ENCODE measurements at places on chromosomes 16 and 17.

DNA sequence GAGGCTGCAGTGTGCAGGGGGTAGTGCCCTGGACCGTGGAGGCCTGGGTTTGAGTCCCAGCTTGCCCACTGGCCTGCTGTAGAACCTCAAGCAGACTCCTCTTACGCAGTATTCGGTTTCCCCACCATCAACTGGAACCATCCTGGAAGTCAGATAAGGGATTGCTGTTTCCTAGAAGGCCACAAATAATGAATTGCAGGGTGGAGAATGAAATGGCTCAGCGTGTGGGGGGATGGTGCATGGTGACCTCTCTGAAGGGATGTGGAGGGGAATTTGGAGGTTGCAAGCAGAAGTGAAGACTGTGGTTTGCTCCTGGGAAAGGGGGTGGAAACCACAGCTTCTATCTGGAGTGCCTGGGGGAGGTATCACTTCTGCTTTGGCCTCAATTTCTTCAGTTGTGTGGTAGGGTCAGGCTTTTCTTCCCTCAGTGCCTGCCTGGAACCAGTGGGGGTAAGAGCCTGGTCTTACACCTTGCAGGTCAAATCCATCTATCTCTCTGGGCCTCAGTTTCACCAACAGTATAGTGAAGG lies 1.7 kb downstream of the ADGRG5 start:
- no peak for DNase-seq

- DNase-seq: peak; percentile 48
Measured at GRCh38 chr16:80804056-80804525, 307 bp downstream of the CDYL2 start.

DNA sequence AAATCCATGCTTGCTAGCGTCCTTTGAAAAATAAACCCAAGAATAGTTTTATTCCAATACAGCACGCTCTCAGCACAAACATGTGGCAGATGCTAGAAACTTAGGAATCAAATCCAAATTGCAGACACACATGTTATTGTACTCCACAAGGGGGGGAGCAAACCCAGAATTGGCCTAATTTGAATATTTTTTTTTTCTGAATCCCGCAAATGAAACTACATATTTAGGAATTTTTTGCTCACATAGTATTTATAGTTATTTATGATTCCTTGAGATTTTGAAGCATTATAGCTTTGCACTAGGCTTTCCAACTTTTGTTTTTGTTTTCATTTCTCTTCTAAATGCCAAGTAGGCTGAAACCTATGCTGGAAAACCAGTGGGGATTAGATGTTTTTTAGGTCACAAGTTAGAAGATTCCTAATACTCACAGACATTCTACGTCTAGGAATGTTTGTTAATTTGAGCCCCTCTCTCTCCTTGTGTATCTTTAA lies 59.3 kb upstream of the CDH11 start:
- DNase-seq: no peak

DNA sequence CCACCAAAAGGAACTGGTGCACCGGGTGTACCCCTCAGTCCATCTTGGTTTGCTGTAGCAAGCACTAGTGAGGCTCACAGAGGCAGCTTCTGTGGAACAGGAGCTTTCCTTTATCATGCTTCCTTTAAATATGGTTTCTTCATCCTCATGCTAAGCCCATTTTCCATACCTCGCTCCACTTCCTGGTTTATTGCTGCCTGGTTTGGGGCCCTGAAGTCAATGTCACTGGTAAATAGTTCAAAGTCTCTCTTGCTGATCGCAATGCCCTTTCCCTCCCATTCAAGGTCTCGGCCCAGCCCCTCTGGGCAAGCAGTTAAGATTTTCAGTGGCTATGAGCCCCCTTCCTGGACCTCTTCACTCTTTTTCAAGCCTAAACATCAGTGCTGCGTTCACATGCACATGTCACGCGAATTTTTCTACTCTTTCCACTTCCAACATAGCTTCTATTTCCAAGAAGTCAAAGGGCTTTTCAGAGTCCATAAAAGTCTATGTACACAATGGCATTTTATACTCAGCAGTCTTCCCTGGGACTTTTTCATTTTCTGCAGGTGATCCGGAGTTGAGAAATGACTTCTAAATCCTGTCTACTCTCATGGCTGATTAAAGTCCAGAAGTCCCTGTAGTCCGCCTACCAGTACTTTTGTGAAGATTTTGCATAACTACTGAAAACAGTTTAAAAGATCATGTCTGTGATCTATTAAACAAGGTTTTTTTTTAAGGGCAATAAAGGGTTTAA lies 323.8 kb upstream of the ZFHX3 start:
- DNase-seq: no peak

DNA sequence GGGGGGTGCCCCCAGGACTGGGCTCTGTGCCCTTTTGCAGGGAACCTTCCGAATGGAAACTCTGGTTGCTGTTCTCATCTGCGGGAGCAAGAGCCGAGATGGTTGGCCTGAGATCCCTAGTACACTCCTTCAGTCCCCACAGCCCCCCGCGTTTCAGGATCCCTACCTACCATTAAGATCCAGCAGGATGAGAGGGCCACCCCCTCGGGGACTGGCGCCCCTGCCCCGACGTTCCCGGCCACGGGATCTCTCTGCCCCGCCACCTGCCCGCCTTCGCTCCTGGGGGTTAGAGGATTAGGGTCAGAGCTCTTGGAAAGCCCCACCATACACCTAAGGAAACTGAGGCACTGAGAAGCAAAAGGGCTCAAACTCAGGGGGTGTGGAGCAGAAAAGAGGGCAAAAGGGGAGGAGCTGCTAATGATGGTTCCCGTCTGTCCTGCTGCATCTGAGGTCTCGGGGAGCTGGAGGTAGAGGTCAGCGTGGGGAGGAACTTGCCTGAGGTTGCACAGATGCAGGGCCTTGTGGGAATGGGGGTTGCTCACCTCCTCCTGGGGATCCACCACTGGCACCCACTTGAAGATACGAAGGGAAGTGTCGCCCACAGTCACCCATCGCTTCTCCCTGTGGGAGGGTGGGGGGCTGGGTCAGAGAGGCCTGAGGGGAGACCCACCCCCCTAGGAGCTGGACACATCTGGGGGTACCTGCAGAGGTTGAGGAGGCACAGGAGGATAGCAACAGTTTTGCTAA lies 1.0 kb downstream of the BCL7C start:
- DNase-seq: no peak

GRCh38 chr16:85603203-85603755 lies 9.8 kb upstream of the GSE1 start:
- DNase-seq: no peak

DNA sequence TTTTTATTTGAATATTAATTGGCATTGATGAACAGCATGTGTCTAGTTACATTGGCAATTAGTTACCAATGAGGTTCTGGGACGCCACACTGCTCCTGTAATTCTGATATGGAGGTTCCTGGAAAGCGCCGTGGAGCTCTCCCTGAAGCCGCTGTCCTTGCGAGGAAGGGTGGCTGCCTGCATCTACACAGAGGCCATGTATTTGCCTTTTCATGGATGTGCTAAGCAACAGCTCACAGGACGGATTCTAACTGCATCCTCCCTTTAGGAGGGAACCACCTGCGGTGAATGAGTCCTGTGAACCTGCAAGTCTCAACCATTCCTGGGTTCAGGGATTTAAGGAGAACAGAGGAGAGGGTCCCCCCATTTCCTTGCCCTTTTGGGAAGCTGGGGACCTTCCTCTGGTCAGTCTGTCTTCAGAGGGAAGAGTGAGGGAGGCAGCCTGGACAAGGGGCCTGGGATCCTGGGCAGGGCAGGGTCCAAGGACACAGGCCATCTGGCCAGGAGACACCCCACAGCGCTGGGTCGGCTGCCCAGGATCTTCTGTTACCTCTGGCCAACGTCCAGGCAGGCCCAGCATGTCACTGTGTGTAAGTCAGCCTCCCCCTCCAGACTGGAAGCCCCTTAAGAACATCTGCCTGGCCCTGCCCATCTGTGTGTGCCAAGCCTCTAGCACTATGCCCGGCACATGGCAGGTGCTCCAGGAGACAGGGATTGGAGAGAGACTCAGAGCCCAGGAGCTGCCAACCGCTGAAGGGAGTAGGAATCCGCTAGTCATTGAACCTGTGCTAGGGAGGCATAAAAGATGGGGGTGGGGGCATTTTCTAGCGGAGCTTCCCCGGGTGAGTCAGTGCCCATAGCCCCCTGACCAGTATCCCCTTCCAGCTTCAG lies 314.1 kb upstream of the TNRC6C start:
- no peak for DNase-seq

DNA sequence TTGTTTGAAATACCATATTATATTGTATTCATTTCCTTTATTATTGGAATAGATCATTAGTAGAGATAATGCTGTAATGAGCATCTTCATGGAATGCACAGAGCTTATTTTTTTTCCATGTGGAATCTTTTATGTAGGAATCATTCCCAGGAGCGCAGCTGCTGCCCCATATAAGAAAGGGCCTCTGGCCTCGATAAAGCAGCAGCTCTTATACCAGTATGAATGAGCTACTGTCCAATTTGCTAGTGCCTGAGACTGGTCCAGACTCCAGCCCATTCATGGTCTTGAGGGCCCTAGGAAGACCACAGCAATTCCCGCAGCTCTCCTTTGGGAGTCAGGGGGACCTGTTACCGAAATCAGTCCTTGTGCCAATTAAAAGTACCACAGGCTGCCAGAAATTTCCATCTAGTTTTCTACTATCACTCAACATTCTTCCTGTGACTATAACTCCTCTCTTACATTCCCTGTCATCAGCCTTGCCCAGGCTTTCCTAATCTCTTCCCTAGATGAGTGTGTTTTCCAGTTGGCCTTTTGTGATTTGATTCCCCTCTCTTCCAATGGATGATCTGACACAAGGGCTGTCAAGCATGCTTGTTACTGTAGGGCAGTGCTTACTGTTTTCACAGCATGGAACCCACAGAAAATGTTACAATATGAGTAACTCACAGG lies 1.9 kb downstream of the ZNF843 start:
- no peak for DNase-seq

- DNase-seq: no peak
Measured at GRCh38 chr17:67487506-67487905, 110.4 kb downstream of the PITPNC1 start.

- no peak for DNase-seq
Measured at GRCh38 chr17:58246104-58246740, 7.8 kb downstream of the LPO start.

- no peak for DNase-seq
Measured at GRCh38 chr16:88558457-88559442, 11.5 kb upstream of the ZC3H18 start.

DNA sequence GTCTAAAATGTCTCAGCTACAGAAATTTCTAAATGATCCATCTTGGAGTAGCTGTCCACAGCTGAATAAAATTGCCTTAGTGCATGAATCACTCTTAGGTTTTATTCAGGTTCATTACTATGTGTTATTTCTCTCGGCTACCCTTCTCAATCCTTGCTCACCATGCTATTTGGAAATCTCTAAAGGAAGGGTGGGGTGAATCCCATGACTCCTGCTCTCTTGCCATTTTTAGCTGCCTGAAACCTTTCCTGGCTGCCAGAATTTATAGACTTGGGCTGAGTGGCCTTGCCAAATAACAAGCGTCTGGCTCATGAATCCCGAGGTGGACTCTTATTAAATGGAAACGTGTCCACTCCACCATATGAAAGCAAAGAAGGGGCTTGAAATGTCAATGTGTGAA lies 936.1 kb upstream of the SOX9 start:
- DNase-seq: no peak

- no peak for DNase-seq
Measured at GRCh38 chr16:81717662-81718189, 61.4 kb upstream of the PLCG2 start.

DNA sequence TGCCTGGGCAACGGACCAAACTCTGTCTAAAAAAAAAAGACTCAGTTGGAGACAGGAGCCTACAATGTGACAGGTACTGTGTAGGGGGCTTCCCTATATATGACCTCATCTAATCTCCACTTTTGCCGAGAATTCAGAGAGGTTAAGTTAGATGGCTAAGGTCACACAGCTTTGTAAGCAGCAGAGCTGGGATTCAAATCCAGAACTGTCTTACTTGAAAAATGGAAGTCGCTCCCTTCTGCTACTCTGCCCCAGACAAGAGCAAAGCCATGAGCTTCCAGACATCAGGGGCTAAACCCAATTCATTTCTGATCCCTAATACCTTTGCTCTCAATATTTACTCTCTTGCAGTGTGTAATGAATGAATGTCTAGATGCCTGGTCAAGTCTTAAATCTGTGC lies 41.5 kb upstream of the ABCC12 start:
- no peak for DNase-seq

- no peak for DNase-seq
Measured at GRCh38 chr16:73853968-73854367, 442.6 kb upstream of the PSMD7 start.
